GM23248 (cell line): ENCODE measurements at places on chromosomes 3 and 15.

DNA sequence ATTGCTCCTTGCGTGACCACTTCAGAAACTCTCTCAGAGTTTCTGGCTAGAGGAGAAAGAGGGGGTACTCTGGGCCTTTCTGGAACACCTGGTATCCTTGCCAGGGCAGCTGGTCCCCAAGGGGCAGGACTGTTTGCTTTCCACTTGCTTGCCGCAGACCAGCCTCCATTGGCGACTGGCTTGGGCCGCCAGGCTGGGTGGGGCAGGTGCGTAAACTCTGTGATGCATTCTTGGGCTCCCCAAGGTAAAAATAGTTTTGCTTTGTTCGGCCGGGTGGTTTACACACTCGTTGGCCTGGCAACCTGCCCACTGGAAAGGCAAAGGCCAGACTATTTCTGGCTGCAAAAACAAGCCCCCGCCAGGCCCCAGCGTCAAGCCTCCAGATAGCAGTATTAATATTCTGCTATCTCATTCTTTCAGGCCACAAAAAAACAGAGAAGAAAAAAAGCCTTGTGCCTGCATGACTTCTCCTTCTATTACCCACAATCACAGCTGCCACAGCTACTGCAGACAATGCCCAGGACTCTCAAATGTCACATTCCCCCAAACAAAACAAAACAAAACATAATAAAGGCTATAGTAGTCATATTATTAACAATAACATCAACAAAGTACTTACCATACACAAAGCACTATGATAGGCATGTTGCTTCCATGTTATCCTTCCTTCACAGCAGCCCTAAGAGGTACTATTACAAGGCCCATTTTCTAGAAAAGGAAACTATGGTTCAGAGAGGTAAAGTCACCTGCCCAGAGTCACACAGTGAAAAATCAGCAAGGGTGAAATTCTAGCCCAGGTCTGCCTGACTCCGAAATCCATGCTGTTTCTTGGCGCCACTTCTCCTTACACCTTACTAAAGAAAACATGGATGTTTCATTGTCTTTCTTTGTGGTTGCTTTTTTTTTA lies 14.0 kb upstream of the SSUH2 start:
- DNase-seq, result no peak

DNA sequence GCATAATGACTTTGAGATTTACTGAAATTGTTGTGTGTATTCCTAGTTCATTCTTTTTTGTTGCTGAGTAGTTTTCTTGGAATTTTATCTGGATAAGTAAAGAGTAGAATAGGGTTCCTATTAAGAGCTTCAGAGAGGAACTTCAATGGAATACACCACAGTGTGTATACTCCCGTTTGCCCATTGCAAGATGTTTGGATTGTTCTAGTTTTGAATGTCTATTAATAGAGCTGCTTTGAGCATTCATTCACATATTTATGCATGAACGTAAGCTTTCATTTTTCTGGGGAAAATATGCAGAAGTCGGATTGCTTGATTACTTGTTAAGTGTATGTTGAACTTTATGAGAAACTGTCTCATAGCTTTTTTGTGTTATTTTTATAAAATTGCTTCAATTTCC lies 580.5 kb downstream of the OTOL1 start:
- peak; percentile 11 for DNase-seq

DNA sequence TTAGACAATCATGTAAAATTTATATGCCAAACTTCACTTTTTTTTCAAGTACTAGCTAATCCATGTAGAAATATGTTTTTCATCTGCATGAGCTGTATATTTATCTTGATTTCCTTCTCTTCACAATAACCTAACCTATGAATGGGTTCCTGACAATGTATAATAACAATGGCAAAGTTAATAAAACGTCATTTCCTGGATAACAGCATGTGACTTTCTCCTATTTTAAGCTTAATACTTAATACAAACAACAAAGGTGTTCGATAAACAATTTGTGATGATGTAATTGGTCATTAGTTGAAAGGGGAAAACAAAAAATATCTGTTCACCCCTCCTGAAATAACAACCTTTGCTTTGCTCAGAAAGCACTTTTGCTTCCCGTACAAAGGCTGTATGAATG lies 20.4 kb downstream of the CD200 start:
- no peak for DNase-seq

DNA sequence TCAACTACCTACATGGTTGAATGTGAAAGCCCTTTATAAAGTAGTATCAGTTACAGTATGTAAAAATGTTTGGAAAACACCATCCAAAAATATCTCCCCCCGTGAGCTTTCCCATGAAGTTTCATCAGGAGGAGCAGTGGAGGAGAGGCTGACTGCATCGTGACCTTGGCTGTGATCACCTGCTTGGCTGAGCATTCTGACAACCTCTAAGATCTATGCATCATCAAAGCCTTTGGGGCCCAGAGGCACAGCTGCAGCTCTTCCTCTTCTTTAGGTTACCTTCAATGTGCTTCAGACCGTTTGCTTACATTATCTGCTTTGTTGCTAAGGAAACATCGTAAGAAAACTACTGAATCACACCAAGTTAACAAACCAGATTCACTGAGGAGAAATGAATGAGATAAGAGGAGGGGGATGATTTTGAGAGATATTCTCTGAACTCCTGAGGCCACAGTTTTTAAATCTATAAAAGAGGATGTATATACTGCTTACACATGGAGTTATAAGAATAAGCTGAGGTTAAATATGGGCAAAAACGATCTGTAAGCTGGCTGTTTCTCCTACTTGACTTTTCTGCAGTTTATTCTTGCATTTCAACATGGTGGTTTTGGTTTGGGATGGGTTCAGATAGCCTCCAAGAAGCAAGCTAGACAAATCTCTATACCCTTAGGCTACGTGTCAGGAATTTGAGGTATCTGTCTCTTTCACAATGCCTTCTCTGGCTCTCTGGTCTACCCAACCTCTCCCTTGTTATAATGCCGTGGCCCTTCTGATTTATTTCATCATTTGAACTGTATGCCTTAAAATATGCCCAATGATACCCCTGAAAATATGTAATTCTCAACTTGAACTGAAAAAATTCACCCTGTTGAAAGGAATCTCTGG lies 4.0 kb downstream of the GCSAM start:
- DNase-seq, result peak; percentile 47

- DNase-seq, result no peak
Measured at GRCh38 chr3:16373341-16373946, 108.4 kb downstream of the OXNAD1 start.

- no peak for DNase-seq
Measured at GRCh38 chr3:61110576-61110975, 140.7 kb downstream of the FHIT start.

DNA sequence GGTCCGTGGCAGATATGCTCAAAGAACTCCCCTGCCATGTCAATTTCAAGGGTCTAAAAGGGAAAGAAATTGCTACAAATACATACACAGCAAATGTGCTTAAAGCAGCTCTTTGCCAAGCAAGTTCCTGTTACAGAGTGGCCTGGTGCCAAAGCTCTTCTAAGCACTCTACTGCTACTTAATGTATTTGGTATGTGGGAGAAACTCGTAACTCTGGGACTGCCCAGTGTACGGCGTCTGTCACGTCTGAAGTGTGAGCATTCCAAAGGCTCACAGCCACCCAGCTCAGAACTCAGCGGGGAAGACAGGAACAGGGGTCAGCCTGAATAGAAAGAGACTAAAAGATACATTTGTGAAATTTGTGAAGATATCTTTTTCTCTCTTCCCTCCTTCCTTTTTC lies 54.6 kb downstream of the RBMS3 start:
- peak; percentile 100 for DNase-seq

DNA sequence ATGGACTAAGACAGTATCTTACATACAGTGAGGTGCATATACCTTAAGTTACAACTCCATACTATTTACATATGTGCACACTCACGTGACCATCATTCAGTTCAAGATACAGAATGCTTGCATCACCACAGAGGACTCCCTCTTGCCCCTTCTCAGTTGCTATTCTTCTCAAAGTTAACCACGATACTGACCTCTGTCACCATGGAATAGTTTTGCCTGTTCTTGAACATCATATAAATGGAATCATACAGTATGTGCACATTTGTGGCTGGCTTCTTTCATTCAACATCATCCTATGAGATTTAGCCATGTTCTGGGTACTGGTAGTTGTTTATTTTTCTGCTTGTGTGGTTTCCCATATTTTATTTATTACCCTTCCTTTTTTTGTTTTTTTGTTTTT lies 10.4 kb upstream of the ZSCAN2 start:
- DNase-seq, result no peak

DNA sequence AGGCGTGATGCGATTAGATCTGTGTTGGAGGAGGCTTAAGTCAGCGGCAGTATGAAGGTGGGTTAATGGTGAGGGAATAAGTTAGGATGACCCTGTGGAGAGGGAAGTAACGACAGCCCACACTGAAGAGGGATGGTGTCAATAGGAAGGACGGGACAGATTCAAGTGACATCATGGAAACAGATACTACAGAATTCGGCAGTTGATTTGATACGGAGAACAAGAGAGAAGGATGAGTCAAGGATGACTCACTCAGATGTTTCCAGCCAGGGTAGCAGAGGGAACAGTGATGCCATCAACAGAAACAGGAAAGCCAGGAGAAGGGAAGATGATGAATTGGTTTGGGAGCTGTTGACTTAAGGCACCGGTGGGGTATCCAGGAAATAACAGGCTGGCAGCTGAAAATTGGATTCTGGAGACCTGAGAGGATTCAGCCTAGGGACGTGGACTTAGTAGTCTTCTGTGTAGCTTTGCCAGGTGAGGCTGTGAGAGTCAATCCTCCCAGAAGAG lies 38.0 kb downstream of the SHC4 start:
- peak; percentile 94 for DNase-seq

- no peak for DNase-seq
Measured at GRCh38 chr3:46966811-46967210, 9.7 kb downstream of the CCDC12 start.

DNA sequence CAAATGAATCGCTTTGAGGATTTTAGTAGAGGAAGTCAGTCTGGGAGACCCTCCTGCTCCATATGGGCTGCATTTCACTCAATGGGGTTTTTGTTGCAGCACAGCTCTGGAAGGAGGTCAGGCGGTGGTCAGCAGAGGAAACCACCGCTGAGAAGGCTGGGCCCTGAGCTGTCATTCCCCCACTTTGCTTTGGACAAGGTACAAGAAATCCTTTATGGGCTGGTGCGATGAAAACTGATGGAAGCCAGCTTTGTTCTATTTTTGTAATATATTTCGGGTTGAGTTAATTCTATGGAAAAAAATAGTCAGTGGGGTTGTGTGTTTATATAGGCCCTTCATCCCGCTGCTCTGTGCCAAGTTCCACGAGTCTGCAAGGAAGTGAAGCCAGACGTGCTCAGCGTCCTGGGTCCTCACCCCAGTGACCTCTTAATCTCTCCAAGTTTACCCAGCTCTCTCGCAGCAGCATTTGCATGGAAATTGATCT lies 157.1 kb upstream of the TMC3 start:
- DNase-seq, result no peak

DNA sequence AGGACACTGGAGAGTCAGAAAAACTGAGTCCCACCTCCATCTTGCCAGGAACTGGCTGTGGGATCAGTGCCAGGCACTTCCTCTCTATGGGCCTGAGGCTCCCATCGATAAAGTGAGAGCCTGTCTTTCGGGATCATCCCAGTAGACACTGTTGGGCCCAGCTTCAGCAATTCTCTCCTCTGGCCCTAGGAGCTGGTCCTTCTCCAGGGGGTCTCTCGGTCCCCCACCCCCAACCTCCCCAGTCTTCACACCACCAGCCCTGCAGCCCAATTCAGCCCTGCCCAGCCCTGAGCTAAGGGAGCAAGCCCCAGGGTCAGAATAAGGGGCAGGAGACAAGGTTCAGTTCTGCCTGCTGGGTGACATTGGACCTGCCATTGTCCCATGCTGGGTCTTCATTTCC lies 4.5 kb upstream of the LCTL start:
- DNase-seq, result no peak

- DNase-seq, result no peak
Measured at GRCh38 chr3:150789451-150789850, 26.5 kb upstream of the SIAH2 start.

DNA sequence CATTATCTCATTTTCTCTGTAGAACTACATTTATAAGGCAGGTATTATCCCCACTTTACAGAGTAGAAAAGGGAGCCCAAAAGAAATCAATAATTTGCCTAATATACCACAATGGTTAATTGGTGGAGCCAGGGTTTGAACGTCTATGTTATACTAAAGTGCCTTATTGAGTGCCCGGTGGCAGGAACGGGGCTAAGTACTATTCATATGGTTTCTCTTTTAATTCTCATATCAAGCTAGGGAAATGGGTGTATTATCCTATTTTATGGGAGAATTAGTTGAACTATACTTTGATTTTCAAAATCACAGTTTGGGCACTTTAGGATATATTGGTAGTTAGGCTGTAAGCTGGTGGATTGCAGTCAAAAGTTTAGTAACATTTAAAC lies 1.5 kb downstream of the CEP97 start:
- DNase-seq, result peak; percentile 21

- no peak for DNase-seq
Measured at GRCh38 chr3:145522893-145523651, 637.9 kb downstream of the PLOD2 start.

DNA sequence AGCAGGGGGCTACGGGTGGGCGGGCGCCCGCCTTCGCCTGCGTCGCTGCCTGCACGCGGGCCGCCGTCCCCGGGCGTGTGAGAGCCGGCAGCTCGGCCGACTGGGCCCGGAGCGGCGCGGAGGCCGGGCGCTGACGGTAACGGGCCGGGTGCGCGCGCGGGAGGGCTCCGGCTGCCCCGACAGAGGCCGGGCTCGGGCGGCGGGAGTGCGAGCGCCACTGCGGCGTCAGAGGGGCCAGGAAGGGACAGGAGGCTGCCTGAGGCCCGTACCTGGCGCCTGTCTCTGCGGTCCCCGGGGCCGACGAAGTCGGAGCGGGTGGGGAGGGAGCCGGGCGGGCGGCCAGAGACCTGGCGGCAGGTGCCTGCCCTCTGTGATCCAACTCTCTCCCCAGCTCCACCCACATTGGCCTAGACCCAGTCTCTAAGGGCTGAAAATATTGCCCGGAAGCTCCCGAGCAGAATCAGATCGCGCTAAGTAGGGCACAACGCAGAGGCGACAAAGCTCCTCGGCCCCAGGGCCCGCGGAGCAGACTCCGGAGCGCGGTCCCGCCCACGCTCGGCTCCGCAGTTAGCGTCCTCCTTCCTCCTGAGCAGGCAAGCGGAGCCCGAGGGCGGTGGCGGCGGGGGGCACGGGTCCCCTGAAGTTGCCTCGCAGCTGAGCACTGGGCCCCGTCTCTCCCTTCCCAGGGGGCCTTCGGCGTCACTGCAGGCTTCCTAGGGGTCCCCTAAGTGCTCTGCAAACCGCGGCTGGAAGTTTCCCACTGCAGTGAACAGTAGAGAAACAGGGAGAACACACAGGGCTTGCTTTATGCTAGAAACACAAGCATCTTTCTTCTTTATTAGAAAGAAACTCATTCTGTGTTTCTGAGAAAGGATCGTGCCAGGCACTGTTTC lies at the start of gene MAN2A2:
Gene MAN2A2 (plus strand): TSS at position 463 of the 893 bp plus-strand sequence. CDS start 906 bp downstream, outside the sequence.
- DNase-seq, result peak; percentile 79

GRCh38 chr3:101900736-101901135 lies 51.4 kb downstream of the NFKBIZ start:
- no peak for DNase-seq

- peak; percentile 80 for DNase-seq
Measured at GRCh38 chr3:129606636-129607390, at the start of gene PLXND1. Gene PLXND1, minus strand, starts transcription at chr3:129606676. Its CDS starts 37 bp downstream, at chr3:129606639.

GRCh38 chr15:23866832-23867231 lies 179.7 kb upstream of the NDN start:
- peak; percentile 16 for DNase-seq

GRCh38 chr15:101121511-101122090 lies 130.2 kb downstream of the CHSY1 start:
- peak; percentile 77 for DNase-seq
